ENCODE measurements at places on chromosomes 2 and 18. TPM values are rescaled to one million over a fixed set of nuclear protein-coding genes. Genes with fewer than 3 reads are reported as not detected.

Gene MTLN
- total RNA-seq = 102 TPM

Gene ANXA4
- total RNA-seq = 72.0 TPM

Gene PLCD4
- total RNA-seq = 1.9 TPM

Gene COL6A3
- 168 TPM for total RNA-seq

Gene ATG4B
- 83.0 TPM for total RNA-seq

Gene MLPH
- 107 TPM for total RNA-seq

Gene AQP12A
- total RNA-seq = not detected

Gene ACMSD
- total RNA-seq = not detected

- DNase-seq = no peak
These were observed 20.0 kb downstream of the TRIP12 start for GRCh38 chr2:229901819-229902218.

- no peak for DNase-seq
These were observed 70.3 kb downstream of the KCNF1 start for GRCh38 chr2:10981941-10982431.

- DNase-seq = no peak
These were observed 119.6 kb upstream of the DTNA start for GRCh38 chr18:34590503-34590902.

DNA sequence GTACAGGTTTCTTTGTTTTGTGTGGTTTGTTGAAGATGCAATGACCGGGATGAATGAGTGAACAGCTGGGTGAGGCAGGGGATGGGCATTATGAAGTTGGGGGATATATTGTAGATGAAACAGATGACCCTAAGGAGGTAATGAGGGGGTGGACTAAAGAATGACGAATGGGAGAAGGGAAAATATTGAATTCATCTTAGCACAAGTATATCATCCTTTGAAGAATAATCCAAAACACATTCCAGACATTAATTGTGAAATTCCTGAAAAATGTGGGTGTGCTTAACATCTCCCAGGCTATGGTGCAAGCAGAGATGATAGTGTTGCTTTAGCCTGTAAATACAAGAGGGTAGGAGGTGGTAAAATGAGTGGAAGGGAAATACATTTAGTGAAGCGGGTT is 5.8 kb downstream of the CRIM1 start:
- no peak for DNase-seq

GRCh38 chr18:27276886-27277285 is 91.8 kb upstream of the CHST9 start:
- DNase-seq = no peak

DNA sequence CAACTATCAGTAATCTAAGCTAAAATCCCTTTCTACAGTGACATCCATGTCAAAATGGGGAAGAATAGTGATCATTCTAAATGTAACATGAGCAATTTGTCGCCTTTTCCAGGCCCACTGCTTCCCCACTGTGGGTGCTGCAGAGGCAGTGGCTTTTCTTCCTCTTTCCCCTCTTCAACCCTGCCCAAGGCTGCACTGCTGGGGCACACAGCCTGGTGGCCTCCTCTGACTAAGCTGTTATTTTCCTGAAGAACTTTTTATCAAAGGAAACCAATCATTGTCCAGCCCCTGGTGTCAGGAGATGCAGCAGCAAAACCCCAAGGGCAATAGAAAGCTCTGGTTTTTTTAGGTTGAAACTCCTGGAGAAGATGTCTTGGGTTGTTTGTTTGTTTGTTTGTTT is 117.6 kb upstream of the KLF7 start:
- DNase-seq = peak; percentile 2

DNA sequence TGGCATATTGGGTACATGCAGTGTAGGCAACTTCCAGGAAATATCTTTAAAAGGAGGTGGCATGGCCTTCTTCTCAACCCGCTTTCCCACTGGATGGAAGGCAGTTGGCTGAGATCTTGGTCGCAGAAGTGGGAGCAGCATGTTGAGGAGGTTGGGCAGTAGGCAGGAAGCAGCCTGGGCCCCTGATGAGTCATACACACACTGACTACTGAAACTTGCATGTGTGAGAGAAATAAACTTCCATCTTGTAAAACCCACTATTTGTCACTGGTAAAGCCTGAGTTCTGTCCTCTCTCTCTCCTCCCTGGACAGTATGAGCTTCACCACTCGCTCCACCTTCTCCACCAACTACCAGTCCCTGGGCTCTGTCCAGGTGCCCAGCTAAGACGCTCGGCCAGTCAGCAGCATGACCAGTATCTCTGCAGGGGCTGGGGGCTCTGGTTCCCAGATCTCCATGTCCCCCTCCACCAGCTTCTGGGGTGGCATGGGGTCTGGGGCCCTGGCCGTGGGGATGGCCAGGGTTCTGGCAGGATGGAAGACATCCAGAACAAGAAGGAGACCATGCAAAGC is 233.8 kb upstream of the SPRED2 start:
- DNase-seq = no peak

DNA sequence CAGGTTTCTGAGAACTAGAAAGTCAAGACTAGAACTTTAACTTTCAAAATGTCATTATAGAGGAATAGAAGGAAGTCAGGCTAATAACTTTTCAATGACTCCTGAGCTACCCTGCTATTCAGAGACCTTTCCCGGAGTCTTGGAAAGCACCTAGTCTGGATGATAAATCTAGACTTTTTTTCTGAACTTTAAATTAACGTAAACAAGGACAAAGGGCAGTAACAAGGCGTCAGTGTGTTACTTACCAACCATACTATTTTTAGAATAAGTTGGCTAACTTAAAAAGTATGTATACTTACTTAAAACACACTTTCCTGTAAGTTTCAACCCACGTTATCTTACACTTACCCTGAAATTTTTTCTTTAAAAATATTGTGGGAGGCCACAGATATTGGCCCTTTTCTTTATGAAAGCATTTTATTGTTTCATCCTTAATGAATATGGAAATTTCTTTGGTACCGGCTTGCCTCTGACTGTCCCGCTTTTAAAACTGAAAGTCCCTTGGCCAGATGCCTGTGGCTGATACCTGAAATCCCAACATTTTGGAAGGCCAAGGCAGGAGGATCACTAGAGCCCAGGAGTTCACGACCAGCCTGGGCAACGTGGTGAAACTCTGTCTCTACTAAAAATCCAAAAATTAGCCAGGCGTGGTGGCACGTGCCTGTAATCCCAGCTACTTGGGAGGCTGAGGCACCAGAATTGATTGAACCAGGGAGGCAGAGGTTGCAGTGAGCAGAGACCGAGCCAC is 9.7 kb downstream of the PMAIP1 start:
- DNase-seq = no peak

GRCh38 chr2:84652431-84652830 is 136.1 kb downstream of the DNAH6 start:
- DNase-seq = no peak

GRCh38 chr18:50401888-50402287 is 27.0 kb downstream of the SKA1 start:
- DNase-seq = peak; percentile 48

GRCh38 chr18:75065251-75066000 is 143.5 kb downstream of the PTGR3 start:
- no peak for DNase-seq

GRCh38 chr2:171034315-171034714 is 105.3 kb downstream of the GORASP2 start:
- DNase-seq = no peak

- DNase-seq = peak; percentile 46
These were observed 72.9 kb downstream of the ZBTB7C start for GRCh38 chr18:48336332-48336731.

DNA sequence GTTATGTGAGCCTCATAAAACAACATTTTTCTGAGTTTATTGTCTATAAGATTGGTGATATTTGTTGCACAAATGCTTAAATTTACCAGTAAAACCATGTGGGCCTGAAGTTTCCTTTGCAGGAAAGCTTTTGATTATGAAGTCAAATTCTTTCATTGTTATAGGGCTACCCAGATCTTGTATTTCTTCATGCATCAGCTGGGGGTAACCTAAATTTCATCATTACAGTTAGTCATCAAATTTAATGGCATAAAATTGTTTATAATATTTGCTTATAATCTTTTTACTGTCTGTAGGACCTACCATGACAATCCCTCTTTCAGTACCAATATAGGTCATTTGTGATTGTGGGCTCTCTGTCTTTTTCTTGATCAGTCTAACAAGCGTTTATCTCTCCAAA is 47.8 kb downstream of the SMAD2 start:
- DNase-seq = no peak

DNA sequence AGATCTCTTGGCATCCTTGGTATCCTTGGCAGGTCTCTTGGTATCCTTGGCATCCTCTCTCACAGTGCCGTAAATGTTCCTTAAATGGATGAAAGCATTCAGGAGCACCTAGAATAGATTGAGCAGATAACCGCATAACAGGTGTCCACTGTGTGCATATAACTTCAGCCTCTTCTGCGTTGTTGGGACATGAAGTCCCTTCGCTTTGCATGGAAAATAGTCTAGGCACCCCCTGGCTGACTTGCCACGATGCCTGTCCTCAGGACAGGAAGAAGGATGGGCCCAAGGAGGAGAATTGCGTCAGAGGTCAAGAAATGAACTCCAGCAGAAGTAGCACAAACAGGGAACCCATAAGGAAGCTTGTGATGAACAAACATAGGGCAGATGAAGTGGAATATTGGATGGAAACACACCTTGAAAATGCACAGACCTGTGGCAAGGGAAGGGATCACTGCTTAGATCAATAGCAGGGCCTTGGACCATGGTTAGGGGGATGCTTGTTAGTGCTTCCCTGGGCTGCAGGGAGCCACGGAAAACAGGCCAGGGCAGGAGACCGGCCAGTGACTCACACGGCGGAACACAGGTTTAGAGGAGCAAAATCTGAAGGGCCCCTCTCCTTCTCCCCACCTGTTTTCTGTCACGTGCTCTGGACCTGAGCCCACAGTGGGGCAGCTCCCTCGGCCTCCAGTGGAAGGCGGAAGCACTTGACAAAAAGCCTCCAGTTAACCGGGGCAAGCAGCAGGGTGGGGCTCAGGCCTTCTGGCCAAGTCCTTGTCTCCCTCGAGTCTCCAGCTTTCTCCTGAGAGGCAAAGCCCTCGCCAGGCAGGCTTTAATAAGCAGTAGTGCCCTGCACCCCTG is 99.2 kb upstream of the ASAP2 start:
- DNase-seq = peak; percentile 73

DNA sequence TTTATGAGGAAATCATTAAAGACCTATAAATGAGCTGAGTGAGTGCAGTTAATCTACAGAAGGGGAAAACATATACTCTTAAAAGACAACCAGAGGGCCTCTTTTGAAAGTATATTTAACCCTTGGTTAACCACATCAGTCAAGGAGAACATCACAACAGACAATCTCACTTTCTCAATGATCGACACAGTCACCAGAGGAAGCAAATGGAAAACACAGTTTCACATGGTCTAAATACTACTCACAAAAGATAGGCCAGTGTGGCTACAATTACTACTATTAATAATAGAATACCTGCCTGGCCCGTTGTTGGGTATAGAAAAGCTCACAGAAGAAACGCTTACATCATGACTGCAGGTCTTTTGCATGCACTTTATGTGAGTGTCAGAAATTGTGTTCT is 426.2 kb downstream of the NCKAP5 start:
- DNase-seq = no peak

DNA sequence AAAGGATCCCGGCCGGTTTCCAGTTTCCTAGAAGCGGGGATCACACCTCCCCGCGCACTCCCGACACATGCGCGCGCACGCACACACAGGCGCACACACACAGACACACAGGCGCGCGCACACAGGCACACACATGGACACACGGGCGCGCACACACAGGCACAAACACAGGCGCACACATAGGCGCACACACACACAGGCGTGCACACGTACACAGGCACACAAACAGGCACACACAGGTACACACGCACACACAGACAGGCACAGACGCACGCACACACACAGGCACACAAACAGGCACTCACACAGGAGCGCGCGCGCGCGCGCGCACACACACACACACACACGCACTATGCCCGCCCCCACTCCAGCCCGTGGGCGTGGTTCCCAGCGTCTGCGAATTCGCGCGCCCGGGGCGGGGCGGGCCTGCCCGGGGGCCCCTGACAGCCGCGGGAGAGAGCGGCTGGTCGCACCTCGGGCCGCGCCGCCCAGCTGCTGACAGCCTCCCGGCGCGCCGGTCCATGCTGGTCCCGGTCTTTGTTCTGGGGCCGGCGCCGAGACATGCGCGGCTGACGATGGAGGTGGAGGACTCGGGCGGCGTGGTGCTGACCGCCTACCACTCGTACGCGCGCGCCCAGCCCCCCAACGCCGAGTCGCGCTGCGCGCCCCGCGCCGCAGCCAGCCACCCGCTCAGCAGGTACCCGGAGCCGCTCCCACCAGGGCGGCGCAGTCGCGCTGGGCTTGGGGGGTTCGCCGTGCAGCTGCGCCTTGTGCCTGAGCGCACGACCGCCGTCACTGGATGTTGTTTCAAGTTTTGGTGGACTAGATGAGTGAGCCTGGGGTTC is at the start of gene ARHGAP28:
Gene ARHGAP28 (plus strand): TSS at position 470 of the 845 bp plus-strand sequence. CDS start 106 bp downstream, at position 576.
- DNase-seq = peak; percentile 90

DNA sequence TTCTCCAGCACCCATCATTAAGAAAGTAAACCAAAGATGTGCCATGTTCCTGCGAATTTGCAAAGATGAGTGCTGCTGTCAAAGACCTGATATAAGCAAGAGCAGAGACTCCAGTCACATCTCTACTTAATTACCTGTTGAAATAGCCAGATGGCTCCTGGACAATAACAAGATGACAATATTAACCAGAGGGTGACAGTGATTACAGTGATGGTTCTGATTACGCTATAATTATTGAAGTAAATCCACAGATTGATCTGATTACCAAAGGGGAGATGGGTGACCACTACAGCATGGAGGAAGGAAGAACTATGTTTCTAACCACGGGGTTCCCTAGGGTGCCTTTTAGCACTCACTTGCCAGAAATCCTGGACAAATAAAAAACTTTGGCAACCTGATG is 36.5 kb upstream of the AFF3 start:
- no peak for DNase-seq

- no peak for DNase-seq
These were observed 2.2 kb upstream of the TMBIM1 start for GRCh38 chr2:218294430-218295022.

GRCh38 chr2:153661801-153662200 is 183.2 kb upstream of the RPRM start:
- no peak for DNase-seq

DNA sequence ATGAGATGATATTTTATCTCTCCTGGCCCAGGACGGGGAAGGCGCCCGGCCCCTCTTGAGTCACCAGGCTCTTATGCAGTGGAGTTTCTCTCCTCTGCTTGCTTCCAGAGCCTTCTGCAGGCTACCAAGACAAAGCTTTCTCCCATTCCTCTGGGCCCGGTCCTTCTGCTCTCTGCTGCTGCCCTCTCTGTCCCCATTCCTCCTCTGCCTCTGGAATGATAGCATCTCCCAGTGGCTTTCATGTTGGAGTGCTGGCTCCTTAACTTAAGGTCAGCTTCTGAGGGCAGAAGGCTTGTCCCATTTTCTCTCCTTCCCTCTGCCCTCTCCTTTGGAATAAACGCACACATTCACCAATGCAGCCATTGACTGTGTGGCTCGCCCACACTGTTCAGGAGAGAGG is 86.2 kb downstream of the SDC1 start:
- DNase-seq = no peak
